ENCODE measurements at places on chromosomes 2 and 18. TPM values are rescaled to one million over a fixed set of nuclear protein-coding genes. Genes with fewer than 3 reads are reported as not detected.

Gene MAL
- 0.65 TPM for total RNA-seq

Gene ASB18
- total RNA-seq, result not detected

Gene PROC
- not detected for total RNA-seq

Gene CCDC102B
- 6.5 TPM for total RNA-seq

Gene C2orf15
- total RNA-seq, result 0.23 TPM

Gene NR4A2
- 7.8 TPM for total RNA-seq

Gene TBC1D8
- 8.8 TPM for total RNA-seq

Gene DSG3
- not detected for total RNA-seq

Gene TBR1
- total RNA-seq, result 0.09 TPM

Gene MBP
- 1.6 TPM for total RNA-seq

Gene TCF23
- total RNA-seq, result not detected

Gene ALPG
- total RNA-seq, result not detected

Gene MOGAT1
- total RNA-seq, result not detected

Gene DQX1
- 0.49 TPM for total RNA-seq

Gene ST6GAL2
- total RNA-seq, result 9.7 TPM

Gene IKZF2
- 7.6 TPM for total RNA-seq

Gene CROCC2
- not detected for total RNA-seq

Data from neural crest cell (in vitro differentiated cells).